ENCODE measurements at places on chromosomes 7 and 10.
A peak's percentile ranks its signal among the peaks of the same experiment; 100 is the strongest.

- no peak for DNase-seq
Observed at GRCh38 chr7:93298671-93299070, 66.5 kb downstream of the VPS50 start.

DNA sequence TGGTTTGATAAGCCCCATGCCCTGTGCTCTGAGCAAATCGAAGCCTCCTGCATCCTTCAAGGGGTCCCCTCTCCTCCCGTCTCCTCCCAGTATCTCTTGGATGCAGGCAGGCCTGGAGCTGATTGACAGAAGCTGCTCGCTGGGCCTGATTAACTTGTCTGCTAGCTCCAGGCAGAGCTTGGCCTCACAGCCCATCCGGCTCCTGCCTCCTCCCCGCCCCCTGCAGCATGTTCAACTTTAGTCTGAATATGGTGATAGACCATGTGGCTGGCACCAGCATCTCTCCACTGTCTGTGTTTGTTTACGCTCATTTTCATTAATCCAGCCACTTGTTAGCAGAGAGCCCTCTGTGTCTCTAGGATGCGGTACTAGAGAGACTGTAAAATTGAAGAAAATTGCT is 432.2 kb downstream of the DPP6 start:
- no peak for DNase-seq

DNA sequence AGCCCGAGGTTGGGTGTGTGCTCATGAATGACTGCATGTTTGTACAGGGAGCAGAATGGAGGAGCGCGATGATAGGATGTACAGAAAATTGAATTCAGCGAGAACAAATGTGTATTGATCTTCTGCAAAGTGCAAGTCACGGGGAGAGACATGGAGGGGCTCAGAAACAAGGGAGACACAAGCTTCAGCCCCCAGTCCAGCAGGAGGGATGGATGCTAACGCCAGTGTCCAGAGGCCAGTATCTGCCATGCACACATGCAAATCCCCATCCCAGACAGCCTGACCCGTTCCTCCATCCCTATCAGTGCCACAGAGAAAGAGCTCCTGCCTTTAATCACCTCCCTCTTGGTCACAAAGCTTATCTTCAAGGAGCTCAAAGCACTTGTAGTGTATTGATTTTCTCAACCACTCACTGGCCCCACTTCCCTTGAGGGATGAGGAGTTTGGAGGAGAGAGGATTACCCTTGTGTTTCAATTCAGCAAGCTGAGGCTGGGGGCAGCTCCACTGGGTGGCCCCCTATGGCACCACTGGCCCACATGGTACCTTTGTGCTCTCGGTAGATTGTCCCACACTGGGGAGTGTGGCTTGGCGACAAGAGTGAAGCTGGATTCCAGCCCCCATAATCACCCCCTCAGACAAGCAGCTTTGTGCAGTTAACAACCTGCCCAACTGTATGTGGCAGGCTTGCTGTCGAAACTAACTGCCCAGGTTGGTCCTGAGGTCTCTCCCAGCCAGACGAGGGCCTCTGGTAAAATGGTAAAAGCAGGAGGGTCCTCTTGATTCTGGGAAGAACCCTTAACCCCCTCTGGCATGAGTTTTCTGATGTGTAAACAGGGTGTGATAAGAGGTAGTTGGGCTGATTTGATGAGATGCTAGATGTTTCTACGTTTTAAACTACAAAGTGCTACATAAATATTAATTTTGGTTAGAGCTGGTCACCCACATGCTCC is 151.6 kb upstream of the UNC5B start:
- DNase-seq, result no peak

DNA sequence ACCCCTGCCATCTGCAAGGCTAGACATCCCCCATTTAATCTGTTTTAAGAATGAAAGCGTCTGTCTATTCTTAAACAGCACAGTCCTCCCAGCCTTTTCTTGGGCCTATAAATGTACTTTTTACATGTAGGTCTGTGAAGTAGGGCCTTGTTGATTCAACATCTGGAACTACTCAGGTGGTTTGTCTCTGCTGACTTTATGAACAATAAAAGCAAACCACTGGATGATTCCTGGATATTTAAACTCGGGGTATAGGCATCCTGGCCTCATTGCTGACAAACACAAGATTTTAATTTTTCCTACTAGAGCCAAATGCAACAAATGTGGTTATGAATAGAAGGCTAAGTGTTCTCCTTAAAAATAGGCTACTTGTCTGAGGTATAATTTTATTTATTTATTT is 198.3 kb downstream of the WDR11 start:
- no peak for DNase-seq

- DNase-seq, result no peak
Observed at GRCh38 chr10:6034371-6034770, 27.8 kb downstream of the IL2RA start.

- no peak for DNase-seq
Observed at GRCh38 chr7:118312966-118313365, 88.5 kb downstream of the ANKRD7 start.

- DNase-seq, result peak; percentile 82
Observed at GRCh38 chr10:72088889-72089575, 681 bp upstream of the SPOCK2 start.

DNA sequence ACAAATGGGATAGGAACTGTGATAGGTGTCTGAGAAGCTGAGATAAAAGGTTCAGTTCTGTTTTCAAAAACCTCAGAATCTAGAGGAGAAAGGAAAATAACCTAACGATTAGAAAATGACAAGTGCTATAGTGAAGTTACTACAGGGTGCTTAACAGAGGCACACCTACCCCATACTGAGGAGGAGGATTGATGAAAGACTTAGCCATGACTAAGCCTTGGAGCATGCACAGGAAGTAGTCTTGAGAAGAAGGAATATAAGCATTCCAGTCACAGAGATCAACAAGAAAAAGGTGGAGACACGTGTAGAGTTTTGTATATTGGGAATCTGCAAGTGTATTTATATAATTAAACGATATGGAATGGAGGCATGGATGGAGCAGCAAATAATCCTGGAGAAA is 1225.5 kb upstream of the CELF2 start:
- DNase-seq, result no peak

DNA sequence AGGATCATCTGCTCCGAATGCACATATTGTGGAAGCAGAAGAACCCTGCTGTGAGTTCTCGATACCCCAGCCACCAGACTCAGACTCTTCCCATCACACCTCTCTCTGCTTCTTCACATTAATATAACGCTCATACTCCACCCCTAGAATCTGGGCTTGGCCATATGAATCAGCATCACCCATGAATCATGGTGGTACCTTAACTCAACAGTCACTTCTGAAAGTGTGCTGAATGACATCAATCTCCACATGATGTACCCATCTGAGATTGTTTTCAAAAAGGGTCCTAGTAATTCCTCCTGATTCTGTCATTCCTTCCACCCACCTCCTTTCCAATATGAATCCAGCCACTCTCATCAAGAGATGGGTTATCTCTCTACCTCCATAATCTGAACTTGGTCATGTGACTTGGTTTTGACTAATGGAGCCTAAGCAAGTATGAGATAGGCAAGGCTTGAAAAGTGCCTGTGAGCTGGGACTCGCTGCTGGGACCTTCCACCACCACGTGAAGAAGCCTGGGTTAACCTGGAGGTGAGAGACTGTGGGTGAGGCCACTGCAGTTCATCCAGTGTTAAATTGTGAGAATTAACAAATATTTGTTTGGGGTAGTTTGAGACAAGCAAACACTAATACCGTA is 15.4 kb downstream of the YWHAG start:
- no peak for DNase-seq

DNA sequence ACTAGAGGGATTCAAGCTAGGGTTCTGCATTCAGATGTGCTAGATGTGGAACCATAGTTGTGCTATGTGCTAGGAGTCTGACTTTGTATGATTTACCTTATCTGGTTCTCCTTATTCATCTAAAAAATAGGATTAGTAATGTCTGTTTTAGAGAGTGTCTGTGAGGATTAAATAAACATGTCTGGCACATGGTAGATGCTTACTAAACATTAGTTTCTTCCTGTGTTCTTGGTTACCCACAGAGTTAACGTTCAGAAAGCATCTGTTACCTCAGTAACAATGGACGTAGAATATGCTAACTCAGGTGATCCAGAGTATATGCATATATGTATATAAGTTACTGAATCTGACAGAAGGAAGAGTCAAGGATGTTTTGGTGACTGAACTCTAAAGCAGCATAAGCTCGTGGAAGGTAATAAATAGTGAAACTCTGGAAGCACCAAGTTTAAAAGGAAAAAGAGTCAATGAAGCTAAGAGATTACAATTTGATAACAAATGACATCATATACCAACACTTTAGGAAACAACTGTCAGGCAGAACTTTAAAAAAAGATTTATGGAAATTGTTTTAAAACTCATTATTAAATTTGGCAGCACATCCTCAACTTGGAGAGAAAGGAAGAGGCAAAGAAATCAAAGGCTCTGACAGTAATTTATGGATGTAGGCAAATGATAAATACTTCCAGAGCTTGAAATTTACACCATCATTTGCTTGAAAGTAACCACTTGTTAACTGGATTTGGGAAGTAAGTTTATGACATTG is 127.0 kb downstream of the CCNY start:
- no peak for DNase-seq

DNA sequence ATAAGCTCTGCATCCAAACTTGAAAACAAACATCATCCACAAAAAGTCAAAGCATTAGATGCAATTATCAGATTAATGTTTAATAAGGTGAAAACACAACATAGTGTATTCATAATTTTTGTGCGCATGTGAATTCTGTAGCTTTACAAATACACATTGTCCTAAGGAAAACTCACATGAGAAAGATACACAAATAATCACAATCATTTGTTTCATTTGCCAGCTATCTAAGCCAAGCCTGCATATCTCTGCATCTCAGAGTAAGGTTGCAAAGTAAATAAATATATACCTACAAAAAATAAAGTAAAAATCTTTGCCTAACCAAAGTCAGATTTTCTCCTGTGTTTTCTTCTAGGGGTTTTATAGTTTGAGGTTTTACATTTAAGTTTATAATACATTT is 57.4 kb downstream of the ADCY1 start:
- no peak for DNase-seq

DNA sequence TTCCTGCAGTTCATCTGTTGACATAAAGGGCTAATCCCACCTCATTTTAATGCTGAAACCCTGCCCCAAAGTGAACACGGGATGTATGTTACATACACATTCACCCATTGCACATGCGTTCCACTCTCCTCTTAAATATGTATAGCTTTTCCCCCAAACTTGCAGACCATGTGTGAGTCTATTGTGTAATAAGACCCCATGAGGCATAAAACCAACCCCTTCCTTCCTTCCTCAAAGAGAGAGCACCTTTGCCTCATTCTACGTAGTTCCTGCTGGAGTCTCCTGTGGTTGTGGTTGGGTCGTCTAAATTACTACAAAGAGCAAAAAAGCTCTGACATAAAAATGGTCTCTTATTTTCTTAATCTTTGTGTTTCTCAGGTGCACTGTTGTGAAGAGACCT is 345.7 kb upstream of the KLF6 start:
- no peak for DNase-seq
